ENCODE measurements at places on chromosomes 1 and 21.

DNA sequence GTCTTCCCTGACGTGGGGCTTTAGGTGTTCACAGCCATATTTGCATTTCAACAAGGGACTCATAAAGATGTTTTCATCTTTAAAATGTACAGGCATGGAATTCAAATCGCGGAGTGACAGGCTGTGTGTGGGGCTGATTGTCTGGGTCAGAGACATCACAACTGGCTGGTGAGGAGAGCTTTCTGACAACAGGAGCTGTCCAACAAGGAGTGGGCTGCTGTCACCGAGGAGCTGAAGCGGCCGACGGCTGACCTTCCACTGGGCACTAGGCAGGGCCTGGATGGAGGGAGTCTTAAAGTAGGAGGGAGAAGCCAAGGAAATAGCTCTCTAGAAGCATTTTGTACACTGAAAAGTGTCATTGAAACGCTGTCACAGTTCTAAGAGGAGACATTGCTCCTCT lies 30.5 kb upstream of the SCMH1 start:
- no peak for DNase-seq

DNA sequence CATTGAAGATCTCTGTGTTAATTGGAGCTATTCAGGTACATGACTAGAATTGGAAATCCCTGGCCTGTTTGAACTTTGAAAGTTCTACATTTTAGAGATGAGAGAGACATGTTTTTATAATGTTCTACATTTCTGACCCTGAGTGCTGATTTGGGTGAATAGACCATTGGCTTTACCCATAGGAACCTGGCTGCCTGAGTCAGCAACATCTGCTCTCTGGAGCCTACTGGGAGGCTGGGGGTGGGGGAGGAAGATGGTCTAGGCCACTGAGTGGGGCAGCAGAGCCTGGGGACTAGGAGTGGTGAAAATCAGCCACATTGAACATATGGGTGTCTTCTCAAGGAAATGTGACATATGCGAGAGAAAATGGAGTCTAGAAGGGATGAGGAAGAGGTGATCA lies 1.4 kb upstream of the VANGL1 start:
- DNase-seq = no peak

DNA sequence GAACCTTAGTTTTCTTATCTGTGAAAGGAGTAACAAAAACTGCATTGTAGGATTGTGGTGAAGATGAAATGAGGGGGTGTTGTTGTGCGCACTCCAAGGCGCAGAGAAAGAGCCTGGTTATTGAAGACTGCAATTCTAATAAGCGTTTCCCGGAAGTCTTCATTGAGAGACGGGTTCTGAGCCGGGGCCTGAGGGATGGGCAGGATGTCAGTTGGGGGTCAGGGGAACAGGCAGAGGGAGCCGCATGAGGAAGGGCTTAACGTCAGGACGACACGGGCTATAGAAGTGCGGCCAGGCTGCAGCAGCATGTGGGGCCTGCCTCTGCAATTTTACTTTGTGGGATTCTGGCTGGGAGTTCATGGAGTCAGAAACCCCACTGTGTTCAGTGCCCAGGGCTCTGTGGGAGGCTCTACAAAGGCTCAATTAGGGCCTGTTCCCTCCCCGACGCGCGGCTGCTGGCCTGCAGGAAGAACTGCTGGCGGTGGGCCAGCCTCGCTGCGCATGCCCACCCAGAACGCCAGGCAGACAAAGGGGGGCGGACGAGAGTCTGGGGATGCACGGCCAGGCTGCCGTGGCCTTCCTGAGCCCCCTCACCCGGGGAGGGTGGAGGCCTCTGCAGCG lies 20.7 kb downstream of the TRIM62 start:
- DNase-seq = no peak

GRCh38 chr1:114122941-114123618 lies 30.6 kb downstream of the SYT6 start:
- DNase-seq = no peak

- DNase-seq = no peak
These were observed 241.0 kb downstream of the PTPRC start for GRCh38 chr1:198879711-198880306.

DNA sequence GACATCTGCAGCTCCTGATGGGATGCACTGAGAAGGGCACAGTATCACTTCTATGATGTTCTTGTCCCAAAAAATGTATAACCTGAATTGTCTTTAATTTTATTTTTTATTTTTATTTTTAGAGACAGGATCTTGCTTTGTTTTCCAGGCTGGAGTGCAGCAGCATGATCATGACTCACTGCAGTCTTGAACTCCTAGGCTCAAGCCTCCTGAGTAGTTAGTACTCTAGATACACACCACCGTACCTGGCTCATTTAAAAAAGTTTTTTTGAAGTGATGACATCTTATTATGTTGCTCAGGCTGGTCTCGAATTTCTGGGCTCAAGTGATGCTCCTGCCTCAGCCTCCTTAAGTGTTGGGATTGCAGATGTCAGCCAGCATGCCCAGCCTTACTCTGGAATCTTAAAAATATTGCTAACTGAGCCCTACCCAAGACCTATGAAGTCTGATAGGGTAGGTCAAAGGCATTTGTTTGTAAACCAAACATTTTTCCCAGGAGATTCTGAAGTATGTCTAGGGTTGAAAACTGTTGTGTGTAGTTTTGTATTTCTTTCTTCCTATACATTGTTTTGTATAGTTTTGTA lies 68.9 kb downstream of the ATF6 start:
- no peak for DNase-seq

DNA sequence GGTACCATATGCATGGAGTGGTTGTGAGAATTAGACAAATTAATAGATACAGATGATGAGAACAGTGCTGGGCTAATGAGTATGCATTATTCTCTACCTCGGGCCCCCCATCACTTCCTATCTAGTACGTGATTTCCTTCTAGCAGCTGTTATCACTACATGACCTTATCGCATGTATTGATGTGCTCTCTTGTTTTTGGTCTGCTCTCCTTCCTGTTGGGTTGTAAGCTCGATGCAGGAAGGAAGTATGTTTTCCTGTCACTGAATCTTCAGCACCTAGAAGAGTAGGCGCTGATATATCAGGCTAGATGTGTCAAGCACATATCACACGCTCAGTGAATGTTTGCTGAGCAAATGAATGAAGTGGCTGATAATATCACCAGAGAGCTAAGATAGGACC lies 43.9 kb upstream of the IFNAR2 start:
- no peak for DNase-seq

GRCh38 chr1:211688421-211688820 lies 13.0 kb upstream of the NEK2 start:
- DNase-seq = no peak

DNA sequence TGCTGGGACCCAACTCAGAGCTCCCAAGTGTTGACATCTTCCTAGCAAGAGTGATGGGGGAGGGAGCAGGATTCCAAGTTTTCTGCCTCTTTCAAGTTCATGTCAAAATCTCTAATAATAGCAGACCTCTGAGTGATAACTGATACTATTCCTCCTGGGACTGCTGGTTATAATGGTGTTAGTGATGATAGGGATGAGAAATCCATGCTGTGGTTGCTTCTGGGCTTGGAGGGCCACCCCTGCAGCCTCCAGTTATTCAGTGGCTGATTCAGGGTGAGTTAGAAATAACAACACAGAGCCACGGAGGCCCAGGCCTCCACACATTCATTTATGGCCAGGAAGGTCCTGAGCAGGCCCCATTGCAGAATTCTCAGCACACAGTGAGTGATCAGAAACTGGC lies 40.6 kb upstream of the ARTN start:
- DNase-seq = no peak

DNA sequence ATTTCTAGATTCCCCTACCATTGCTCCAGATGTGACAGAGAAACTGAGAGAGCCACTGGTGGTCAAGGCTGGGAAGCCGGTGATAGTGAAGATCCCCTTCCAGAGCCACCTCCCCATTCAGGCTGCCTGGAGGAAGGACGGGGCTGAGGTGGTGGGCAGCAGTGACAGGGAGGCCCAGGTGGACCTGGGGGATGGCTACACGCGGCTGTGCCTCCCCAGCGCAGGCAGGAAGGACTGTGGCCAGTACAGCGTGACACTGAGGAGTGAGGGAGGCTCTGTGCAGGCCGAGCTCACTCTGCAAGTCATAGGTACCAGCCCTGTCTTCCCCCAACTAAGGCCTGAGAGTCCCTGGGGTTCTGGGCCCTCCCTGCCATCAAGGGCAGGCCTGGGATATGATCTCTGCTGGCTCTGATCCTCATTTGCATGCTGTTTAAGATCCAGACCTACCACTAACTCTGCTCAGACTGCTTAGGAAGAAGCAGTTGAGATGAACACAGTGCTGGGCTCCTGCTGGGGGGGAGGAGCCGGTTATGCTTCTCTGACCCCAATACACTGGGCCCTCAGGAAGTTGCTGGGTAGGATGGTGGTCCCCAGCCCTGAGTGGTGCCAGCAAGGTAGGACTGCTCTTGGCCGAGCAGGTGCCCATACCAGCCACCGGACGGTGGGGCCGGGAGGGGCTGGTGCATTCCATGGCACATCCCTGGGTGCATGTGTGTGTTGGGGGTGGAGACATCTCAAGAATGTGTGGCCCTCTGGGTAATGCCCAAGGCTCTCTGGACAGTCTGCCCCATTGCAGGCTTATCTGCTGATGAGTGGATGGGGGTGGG lies 25.1 kb downstream of the IGFN1 start:
- no peak for DNase-seq

GRCh38 chr21:25907573-25908275 lies 173.0 kb downstream of the GABPA start:
- no peak for DNase-seq

DNA sequence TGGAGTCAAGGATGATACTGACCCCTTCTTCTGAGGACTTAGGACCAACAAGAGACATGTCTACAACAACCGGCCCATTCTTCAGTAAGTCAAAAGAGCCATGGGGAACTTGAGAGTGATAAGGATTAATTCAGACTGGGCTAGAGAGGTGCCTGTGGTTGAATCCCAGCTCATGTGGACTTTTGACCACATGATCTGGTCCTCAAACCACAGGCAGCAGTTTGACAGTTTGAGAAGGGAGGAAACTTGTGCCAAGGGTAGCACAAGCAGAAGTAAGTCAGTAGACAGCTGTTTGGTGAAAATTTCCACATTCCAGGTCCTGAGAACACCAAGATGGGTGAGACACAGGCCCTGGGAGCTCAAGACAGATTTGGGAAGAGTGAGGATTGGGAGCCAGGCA lies 19.8 kb downstream of the SH3BP5L start:
- DNase-seq = no peak

GRCh38 chr1:232962761-232963745 lies 12.6 kb downstream of the NTPCR start:
- DNase-seq = no peak

GRCh38 chr21:18725653-18726052 lies 322.1 kb upstream of the TMPRSS15 start:
- DNase-seq = no peak
